Stimulated activated CD4-positive, alpha-beta T cell treated with anti-CD3 and anti-CD28 coated beads, TNF-alpha, amount 100 ng/mL, for 1 hour (primary cell): ENCODE measurements at places on chromosomes 3 and 15.

GRCh38 chr15:64066451-64066850, 20.2 kb upstream of the DAPK2 start:
- DNase-seq, result no peak

DNA sequence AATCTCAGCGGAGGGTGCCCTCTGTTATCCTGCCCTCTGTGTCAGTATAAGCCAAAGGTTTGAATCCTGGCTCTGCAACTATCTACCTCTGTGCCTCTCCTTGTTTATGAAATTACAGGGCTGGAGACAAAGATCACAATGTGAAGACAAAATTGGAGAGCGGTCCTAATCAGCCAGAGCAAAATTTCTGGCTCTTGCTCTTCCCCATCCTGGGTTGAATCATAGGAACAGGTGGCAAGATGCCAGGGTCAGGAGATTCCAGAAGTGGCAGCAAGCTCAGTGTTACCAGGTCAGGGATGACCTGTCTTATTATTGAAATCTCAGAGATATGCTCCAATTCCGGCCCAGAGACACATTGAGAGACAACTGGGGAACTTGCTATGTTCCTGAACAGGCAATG, 2.3 kb upstream of the CCR2 start:
- no peak for DNase-seq

DNA sequence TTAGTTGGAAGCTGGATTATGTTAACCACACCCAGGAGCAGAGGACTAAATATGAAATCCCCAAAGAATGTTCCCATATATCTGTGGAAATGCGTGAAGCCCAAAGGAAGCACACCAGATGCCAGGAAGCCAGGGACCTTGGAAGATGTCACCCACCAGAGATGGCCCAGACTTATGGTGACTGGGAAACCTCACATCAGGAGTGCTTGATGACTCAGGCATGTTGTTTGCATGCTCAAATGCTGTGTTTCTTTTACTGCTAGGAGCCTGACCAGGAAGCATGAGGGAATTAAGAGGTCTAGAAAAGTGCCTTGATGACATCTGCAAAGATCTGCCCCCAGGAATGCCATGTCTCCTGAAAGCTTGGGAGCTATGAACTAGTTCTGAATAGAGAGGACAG, 109.0 kb upstream of the SLC2A2 start:
- DNase-seq, result no peak

GRCh38 chr3:104717828-104718196, 648.9 kb upstream of the ALCAM start:
- no peak for DNase-seq

DNA sequence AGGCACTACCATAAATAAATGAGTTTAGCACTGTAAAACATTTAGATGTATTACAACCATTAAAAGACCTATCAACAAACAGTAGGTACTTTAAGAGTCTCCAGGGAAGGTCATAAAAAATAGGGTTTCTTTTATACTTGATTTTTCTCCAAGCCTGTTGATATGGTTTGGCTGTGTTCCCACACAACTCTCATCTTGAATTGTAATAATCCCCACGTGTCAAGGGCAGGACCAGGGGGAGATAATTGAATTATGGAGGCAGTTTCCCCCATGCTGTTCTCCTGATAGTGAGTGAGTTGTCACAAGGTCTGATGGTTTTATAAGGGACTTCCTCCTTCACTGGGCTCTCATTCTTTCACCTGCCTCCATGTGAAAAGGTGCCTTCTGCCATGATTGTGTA, 468.9 kb upstream of the UBE2E2 start:
- no peak for DNase-seq
